Inflammatory macrophage (primary cell): ENCODE measurements at places on chromosomes 11 and 22.

DNA sequence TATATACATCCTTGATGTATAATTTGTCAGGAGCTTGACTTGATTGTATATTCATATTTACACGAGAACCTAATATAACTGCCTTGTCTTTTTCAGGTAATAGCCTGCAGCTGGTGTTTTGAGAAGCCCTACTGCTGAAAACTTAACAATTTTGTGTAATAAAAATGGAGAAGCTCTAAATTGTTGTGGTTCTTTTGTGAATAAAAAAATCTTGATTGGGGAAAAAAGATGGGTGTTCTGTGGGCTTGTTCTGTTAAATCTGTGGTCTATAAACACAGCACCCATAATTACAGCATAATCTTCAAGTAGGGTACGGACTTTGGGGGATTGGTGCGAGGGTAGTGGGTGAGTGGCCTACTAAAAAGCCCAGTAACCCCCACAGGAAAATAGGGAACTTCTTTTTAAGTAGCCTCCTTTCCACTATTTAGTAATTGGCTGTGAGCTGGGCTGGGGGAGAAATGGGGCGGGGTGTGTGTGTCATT is 7.5 kb downstream of the MALAT1 start:
- peak; percentile 64 for DNase-seq

DNA sequence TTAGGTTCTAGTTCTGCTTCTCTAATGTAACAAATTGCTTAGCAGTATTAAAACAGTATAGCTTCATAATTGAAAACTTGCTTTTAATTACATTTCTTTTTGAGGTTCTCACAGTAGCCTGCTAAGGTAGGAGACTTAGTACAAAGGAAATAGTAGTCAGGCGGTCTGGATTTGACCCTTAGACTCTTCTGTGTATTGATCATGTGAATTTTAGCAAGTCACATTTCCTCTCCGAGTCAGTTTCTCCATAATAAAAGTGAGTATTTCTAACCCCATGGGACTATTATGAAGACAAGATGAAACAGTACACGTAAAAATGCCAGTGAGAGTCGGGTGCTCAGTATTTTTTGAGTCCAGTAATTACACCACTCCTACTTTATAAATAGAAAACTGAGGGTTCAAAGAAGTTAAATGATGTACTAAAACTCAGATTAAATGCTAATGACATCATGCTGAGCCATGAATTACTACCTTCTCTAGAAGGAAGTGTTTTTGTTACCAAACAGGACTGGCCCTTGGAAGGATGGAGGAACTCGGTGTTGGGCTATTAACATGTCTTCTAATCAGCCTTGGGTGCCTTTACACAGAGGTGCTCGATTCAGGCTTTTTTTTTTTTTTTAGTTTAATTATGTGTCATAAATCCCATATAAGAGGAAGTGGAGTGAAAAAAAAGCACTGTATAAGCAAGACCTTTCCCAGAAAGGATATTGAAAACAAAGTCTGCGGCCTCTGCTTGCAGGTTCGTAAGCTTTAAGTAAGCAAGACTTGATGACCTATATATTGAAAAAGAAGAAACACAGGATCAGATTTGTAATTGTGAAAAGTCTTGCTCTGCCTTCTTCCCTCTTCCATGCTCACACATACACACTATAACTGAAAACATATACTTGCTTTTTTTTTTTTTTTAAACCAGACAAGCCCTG is 109.0 kb downstream of the EMSY start:
- DNase-seq = peak; percentile 20

DNA sequence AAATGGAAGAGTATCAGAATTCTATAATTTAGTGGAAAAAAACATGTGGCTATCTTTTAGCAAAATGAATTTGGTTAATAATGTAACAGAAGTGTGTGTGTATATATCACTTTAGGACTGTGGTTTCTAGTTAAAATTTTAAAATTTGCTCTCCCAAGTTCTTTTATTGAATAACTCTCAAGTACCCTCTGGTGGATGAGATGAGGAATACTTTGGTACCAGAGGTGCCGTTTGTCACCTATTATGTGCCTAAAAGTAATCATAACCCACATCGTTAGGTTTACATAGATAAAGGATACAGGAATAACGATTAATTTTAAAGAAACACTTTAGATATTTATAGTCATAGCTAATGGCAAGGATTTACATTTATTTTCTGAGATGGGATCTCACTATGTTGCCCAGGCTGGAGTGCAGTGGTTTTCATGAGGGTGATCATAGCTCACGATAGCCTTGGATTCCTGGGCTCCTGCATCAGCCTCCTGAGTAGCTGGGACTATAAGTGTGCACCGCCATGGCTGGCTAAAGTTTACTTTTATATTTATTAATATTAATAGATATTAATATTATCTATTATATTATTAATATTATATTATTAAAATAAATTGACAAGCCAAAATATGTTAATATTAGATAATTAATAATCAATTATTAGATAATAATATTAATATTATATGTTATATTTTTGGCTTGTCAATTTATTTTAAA is 66.7 kb upstream of the CAPRIN1 start:
- no peak for DNase-seq

DNA sequence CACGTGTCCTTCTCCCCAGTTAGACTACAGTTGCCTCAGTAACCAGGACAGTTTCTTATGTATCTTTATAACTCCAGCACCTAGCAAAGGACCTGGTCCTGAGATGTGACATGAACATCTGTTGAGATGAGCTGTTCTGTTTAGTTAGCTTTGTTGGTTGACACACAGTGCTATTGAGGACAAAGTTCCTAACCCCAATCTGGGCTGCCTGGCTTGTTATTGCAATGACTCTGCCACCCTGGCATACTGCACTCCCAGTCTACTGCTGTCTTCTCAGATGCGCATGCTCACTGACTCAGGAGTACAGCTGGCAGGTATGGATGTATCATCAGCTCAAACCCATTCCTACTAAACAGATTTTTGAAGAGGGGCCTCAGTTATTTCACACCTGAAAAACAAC is 7.4 kb downstream of the DESI1 start:
- DNase-seq = no peak

DNA sequence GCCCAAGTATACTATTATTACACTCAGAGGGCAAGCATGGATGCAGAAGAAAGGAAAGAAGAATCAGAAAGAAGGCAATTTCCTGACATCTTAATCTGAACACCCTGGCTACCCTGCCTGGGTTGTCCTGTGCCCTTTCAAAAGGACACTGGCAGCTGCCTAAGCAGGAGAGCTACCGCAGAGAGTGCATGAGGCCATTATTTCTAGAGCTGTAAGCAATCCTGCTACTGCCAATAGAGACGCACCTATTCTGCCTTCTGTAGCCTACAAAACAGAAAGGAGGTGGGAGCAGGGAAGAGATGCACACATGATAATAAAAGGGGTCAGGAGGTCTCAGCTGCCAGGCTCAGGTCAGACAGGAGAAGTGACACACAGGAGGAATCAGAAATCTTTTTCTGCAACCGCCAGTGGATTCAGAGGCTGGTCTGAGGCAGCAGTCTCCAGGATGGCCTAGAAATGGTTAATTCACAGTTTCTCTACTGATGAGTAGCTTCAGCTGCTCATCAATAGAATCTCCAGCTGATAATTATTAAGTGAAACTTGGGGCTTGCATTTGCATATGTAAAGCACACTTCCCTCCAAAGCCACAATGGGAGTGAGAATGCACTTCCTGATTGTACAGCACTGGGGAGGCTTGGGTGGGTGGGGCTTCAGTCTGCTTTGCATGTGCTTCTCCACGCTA is 253.9 kb downstream of the LARGE1 start:
- no peak for DNase-seq
